ENCODE measurements at places on chromosomes 11 and 22. TPM values are rescaled to one million over a fixed set of nuclear protein-coding genes. Genes with fewer than 3 reads are reported as not detected.

DNA sequence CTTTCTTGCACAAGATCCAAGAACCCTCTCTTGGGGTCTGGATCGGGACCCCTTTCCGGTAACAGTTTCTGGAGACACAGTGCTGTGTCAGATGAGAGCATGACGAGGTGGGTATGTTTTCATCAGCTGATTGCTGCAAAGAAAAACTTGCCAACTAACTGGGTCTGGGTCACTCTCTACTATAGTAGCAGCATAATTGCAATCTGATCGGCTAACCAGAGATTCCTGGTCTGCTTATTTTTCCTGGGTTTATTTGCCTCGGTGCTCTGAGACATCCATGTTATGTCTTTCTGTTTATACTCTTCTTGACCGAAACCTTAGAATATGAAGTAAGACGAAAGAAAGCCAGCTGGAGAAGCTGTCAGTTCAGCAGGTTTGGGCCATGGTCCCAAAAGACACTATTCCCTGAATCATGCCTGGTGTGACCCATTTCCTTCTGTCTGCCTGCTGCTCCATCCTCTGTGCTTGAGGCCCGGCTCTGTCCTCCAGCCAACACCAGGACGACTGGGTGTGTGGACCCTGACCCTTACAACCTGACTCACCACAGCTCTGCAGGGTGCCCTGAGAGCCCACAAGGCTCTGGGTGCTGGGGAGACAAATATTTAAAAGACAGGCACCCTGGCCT lies 24.1 kb upstream of the CLMP start:
- DNase-seq, result no peak
- H3K27me3 ChIP-seq, result no peaks in the 10 kb centered on the region
- H3K4me1 ChIP-seq, result no peaks in the 10 kb centered on the region
- no peak overlapping the region for H3K27ac ChIP-seq
- H3K36me3 ChIP-seq, result no peaks in the 10 kb centered on the region
- no peak overlapping the region for H3K4me3 ChIP-seq

PLA2G6 gene
- 68.1 TPM for total RNA-seq

MYEOV gene
- 2.8 TPM for total RNA-seq

SERPIND1 gene
- 0.29 TPM for total RNA-seq

DNA sequence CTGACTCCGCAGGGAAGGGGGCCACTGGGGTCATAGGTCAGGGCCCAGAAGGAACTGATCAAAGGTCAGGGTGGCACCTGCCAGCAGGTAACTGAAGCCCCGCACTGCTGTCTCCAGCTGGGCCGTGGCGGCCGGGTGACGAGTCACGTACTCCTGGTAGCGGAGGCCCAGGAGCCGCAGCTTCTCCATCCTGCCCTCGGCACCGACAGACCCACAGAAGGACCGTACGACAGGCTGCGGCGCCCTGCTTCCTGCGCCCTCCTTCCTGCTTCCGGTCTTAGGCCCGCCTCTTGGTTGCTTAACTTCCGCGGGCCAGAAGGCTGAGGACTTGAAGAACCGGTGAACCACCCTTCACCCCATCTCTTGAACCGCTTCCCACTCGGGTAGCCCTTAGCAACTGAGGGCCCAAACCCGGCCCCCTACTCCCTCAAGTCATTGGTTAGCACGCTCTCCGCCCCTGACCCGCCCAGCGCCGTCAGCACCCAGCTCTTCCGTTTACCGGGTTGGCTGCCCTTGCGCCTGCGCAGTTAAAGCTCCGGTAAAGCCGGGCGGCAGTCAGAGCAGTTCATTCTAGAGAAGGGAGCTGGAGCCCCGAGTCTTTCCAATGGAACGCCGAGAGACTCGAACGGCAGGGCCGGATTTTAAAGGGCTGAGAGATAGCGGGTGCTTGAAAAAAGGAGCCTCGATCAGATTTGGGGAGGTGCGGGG lies at the start of gene PEX16:
PEX16 (minus strand) TSS at position 255 of the 708 bp plus-strand sequence; CDS start at position 189, 66 bp downstream.
- H3K4me1 ChIP-seq, result peaks cover 19% of the 10 kb centered on the region
- peak within 1 kb of the TSS; percentile 98 for H3K27ac ChIP-seq
- H3K4me3 ChIP-seq, result peak within 1 kb of the TSS; percentile 100
- peaks cover 9% of the 10 kb centered on the region for H3K36me3 ChIP-seq

GRCh38 chr22:21014726-21015465 lies at the start of gene P2RX6:
Gene P2RX6, plus strand, starts transcription at chr22:21015165. Its CDS starts 10 bp downstream, at chr22:21015175.
- no peaks in the 10 kb centered on the region for H3K36me3 ChIP-seq
- peak within 1 kb of the TSS; percentile 84 for H3K27ac ChIP-seq
- H3K4me3 ChIP-seq, result peak within 1 kb of the TSS; percentile 50
- H3K4me1 ChIP-seq, result peaks cover 8% of the 10 kb centered on the region
- H3K27me3 ChIP-seq, result no peaks in the 10 kb centered on the region
- DNase-seq, result no peak

- DNase-seq, result no peak
- no peak overlapping the region for H3K27ac ChIP-seq
- no peaks in the 10 kb centered on the region for H3K4me1 ChIP-seq
- H3K36me3 ChIP-seq, result no peaks in the 10 kb centered on the region
Observed at GRCh38 chr11:111714522-111714921, 51.7 kb downstream of the PPP2R1B start.

DNA sequence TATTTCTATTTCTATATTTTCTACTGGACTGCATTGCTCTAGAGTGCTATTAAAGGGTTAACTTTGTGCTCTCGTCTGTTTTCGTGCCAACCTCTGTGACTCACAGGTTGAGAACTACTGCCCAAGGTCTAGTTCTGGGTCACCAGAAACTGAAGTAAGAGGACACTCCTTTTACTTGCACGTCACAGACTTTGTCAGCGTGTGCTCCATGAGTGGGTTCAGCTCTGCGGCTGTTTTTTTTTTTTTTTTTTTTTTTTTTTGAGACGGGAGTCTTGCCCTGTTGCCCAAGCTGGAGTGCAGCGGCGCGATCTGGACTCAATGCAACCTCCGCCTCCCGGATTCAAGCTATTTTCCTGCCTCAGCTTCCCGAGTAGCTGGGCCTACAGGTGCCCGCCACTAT lies 49.8 kb downstream of the CLMP start:
- H3K36me3 ChIP-seq, result no peaks in the 10 kb centered on the region
- no peak for DNase-seq
- H3K4me3 ChIP-seq, result no peak overlapping the region
- no peaks in the 10 kb centered on the region for H3K27me3 ChIP-seq

- no peaks in the 10 kb centered on the region for H3K4me1 ChIP-seq
- no peaks in the 10 kb centered on the region for H3K36me3 ChIP-seq
- no peak for DNase-seq
Observed at GRCh38 chr22:17281026-17281425, 61.8 kb upstream of the ADA2 start.

YPEL1 gene
- total RNA-seq, result 8.5 TPM

MN1 gene
- total RNA-seq, result 3.2 TPM

SCN2B gene
- total RNA-seq, result under 0.01 TPM

FUT4 gene
- 9.4 TPM for total RNA-seq

RHOD gene
- 28.1 TPM for total RNA-seq

DNA sequence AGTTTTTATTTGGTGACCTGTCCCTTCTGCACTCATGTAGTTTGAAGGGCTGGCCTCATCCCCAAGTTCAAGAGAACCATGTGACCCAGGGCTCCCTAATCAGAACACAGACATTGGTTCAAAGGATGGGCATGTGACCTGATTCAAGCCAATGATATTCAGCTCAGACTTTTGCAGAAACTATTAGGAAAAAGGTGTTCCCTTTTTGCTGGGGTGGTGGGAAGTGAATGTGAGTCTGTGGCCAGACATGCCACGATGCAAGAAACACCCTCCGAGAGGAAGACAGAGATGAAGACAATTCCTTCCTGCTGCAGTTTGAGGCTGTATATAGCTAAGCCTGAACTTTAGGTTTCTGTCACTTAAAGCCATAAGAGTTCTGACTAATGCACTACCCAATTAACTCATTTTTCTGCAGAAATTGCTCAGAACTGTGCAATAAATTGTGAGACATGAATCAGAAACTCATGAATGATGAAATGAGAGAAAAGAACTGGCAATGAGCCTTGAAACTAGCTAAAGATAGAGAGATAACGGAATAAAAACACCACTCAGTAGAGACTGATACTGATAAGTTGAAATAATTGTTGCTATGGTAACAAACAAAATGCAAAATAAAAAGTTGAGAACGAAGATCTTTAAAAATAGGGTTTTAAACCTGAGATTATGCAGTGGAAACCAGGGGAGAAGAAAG lies 9.2 kb upstream of the MAPK1 start:
- no peak overlapping the region for H3K27ac ChIP-seq
- H3K27me3 ChIP-seq, result no peaks in the 10 kb centered on the region
- no peaks in the 10 kb centered on the region for H3K4me1 ChIP-seq
- H3K4me3 ChIP-seq, result no peak overlapping the region
- no peaks in the 10 kb centered on the region for H3K36me3 ChIP-seq

DNA sequence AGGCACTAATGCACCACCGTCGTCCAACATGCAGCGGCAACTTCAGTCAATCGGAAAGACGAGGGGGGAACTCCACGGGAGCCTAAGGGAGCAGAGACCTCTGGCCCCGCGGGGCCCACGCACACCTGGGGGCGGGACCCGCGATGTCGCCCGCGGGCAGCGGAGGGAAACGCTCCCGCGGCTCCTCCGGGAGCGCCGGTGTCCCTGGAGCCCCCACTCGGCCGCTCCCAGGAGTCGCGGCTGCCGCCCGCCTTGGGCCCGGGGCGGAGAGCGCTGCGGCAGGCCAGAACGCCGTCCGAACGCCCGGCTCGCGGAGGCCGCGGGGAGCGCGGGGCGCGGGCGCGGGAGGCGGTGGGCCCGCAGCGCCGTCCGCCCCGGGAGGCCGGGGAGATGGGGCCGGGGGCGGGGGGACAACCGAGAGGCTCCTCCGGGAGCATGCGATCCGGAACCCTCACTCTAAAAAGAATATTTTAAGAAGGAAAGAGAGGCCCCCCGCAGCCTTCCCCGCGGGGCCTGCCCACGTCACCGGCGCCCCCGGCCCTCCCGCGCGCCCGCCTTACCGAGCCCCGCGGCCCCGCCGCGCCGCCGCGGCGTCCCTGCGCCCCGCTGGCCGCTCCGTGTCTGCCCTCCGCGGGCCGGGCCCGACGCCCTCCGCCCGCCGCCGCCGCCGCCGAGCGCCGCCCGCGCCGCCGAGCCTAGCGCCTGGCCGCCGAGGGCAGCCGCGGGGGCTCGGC lies 86.6 kb upstream of the ARHGAP32 start:
- no peak for DNase-seq
- no peaks in the 10 kb centered on the region for H3K27me3 ChIP-seq
- peak overlapping the region; percentile 74 for H3K27ac ChIP-seq
- no peaks in the 10 kb centered on the region for H3K4me1 ChIP-seq
- peak overlapping the region; percentile 67 for H3K4me3 ChIP-seq

- no peak for DNase-seq
- peaks cover 7% of the 10 kb centered on the region for H3K4me1 ChIP-seq
- H3K4me3 ChIP-seq, result peak overlapping the region; percentile 76
- no peaks in the 10 kb centered on the region for H3K27me3 ChIP-seq
- peak overlapping the region; percentile 96 for H3K27ac ChIP-seq
- H3K36me3 ChIP-seq, result no peaks in the 10 kb centered on the region
Observed at GRCh38 chr11:118927554-118928100, 1.9 kb upstream of the BCL9L start.

DNA sequence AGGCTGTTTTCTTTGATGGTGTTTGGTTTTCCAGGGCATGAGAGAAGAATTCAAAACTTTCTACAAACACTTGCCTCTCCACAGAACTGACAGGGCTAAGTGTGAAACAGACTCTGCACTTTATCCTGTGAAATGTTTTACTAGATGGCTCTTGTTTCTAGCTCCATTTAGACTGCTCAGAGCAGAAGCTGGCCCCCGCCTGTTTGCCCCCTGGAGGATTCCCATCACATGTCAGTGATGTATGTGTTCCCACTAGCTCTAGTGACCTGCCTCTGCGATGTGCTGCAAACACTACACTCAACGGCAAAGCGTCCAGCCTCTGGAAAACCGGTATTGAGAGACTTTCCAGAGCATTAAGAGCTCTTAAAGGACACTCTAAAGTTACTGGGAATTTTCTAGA lies 41.4 kb upstream of the PCF11 start:
- no peaks in the 10 kb centered on the region for H3K36me3 ChIP-seq
- H3K4me3 ChIP-seq, result no peak overlapping the region
- H3K27ac ChIP-seq, result no peak overlapping the region

Data from breast epithelium (tissue), 4 donors.